ENCODE measurements at places on chromosomes 3 and 15.

DNA sequence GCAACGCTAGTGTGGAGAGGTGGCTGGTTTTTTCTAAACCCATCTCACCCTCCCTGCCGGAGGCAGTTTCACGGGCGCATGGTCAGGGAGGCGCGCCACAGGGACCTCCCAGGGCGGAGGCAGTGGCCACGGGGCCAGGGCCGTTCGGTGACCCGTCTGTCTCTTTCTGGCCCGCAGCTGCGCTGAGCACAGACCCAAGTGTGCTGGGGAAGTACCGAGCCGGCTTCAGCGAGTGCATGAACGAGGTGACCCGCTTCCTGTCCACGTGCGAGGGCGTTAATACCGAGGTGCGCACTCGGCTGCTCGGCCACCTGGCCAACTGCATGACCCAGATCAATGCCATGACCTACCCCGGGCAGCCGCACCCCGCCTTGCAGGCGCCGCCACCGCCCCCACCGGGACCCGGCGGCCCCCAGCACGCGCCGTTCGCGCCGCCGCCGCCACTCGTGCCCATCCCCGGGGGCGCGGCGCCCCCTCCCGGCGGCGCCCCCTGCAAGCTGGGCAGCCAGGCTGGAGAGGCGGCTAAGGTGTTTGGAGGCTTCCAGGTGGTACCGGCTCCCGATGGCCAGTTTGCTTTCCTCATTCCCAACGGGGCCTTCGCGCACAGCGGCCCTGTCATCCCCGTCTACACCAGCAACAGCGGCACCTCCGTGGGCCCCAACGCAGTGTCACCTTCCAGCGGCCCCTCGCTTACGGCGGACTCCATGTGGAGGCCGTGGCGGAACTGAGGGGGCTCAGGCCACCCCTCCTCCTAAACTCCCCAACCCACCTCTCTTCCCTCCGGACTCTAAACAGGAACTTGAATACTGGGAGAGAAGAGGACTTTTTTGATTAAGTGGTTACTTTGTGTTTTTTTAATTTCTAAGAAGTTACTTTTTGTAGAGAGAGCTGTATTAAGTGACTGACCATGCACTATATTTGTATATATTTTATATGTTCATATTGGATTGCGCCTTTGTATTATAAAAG lies 1.8 kb downstream of the HES1 start:
- no peak for DNase-seq

GRCh38 chr15:50098545-50098944 lies 20.5 kb downstream of the ATP8B4 start:
- DNase-seq: no peak

DNA sequence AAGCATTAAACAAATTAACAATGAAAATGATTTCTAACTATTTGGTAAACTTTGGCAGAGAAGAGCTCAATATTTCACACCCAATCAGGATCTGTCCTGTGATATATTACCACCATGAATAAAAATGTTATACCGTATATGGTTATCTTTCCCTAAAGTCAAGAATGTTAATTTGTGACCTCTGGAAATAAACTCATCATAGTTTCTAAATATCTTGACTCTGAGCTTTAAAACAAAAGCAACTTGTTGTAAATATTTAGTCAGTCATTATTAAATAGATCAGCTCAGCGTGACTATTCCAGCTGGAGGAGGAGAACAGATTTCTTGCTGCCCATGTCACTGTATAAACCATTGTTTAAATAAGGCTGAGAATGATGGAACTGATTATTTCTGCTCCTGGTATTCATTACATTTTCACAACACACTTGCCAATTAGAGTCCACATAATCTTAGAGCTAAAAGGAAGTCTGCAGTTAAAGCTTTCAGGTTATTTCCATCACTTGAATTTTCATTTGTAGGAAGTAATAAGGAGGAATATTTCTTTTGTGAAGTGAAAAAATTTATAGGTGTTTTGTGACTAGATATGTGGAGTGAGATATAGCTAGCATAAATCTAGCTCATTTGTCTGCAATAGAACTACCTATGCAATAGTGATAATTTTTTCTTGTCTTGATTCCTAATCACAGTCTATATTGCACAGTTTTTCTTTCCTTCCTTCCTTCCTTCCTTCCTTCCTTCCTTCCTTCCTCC lies 106.5 kb upstream of the P2RY1 start:
- no peak for DNase-seq

- DNase-seq: no peak
These were observed 16.7 kb upstream of the ISLR start for GRCh38 chr15:74156678-74157411.

DNA sequence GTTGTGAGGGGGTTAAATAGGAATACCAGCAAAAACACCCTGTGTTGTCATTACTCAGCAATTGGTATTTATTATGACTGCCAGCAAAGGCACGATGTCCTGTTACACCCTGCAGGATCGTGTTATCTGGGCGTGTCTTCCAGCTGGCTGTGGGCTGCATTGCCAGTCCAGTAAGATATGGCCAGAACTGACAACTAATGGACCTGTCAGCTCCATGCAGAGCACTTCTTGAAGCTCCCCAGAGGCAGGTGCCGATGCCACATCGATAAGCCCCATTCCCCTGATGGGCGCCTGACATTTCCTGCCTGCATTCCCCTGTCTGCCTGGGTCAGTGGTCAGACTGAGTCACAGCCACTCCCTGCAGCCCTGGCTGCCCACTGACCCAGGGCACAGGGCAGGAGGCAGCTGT lies 79.7 kb upstream of the RASGRF1 start:
- DNase-seq: no peak

GRCh38 chr3:184977796-184978195 lies 165.8 kb downstream of the VPS8 start:
- no peak for DNase-seq

- no peak for DNase-seq
These were observed 60.9 kb upstream of the EIF1B start for GRCh38 chr3:40248591-40248990.

DNA sequence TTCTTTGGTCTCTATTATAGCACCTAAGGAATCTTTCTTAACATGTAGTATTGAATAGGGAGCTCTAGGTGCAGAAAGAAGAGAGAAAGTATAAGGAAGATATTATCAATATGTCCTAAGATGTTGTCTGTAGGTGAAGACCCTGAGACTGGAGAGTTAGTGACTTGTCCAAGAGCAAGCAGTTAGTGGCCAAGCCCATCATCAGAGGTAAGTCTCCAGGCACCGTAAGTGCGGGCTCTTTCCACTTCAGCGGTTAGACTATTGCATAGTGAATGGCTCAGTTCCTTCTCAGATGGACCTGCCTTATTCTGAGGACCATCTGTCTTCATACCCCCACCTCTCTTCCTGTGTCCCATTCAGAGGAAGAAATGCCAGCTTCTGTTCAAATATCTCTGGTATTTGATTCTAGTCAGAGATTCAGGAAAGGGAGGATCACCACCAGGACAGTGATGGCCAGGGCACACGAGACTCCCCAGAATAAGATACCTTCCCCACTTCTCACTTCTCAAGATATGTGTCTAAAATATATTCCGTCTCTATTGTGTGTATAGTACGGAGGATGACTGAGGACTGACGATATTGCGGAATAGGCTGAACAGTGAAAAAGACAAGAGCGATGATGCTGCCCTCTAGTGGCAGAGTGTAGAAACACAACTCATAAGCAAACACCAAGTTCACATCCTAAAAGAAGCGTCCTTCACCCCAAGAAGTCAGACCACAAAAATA lies 19.1 kb upstream of the ADGRG7 start:
- no peak for DNase-seq

DNA sequence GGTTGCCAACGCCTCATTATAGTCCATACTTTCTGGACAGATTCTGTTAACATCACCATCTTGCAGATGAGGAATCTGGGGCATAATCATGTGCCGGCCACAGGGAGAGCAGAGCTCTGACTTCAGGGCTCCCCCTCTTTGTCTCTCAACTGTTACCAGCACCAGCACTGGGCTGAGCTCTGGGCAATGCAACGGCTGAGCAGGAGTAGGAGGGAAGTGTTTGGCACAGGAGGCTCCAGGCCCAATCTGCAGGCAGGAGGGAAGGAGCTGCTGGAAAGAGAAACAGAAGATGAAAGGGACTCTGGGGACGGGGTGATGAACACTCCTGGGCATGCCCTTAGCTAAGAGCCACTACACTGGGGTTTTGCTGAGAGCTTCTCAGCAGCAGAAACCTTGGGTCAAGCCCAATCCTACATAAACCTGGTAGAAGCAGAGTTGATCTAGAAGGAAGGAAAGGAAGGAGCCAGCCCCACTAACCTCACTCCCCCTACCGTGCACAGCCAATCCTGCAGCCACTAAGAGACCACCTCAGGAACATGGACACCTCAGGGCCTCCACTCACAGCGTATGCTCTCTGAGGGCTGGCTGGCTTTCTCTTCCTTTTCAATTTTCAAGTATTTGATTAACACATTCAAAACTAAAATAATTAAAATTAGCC lies 73.1 kb upstream of the SPATA12 start:
- no peak for DNase-seq

- DNase-seq: no peak
These were observed 119.3 kb upstream of the CCNL1 start for GRCh38 chr3:157279237-157279636.

DNA sequence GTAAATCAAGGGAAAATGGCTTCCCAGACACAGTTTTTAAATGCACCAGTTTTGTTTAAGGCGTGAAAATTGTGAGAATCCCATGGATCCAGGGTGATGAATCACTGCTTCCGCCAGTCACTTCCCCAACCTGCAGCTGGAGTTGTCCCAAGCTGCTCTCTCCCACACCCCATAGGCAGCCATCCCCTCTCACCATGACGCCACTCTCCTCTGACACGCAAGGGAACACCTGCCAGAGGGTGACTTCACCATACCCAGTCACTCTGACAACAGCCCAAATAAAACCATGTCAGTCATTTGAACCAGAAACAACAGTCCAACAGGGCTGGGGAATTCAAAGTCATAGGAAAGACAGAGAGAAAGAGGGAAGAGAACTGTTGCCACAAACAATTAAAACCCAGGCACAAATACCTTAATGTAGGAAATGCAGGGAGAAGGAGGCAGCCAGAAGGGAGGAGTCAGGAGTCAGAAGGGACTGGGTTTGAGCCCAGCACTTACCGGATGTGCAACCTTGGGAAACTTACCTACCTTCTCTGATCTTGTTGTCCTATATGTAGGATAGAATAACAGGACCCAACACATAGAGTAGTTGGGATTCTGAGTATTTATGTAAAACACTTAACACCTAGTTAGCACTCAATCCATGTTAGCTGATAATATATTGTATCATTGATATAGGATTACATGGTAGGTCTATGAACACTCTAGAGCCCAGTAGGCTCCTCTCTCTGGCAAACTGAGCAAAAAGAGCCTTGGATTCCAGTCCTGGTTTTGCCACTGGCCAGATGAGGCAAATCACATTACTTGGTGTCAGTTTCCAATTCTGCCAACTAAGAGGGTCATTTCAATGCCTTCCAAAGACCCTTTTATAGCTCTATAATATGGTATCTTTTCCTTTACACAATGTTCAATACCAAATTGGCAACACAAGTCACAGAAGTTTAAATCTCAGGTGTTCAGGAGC lies 326.3 kb upstream of the ICE2 start:
- no peak for DNase-seq

- DNase-seq: no peak
These were observed 14.8 kb upstream of the RBP2 start for GRCh38 chr3:139491027-139491700.

GRCh38 chr3:65445573-65446169 lies 593.0 kb downstream of the MAGI1 start:
- DNase-seq: no peak

GRCh38 chr3:13083898-13084297 lies 10.7 kb upstream of the IQSEC1 start:
- no peak for DNase-seq
